Pulmonary artery endothelial cell (primary cell): ENCODE measurements at places on chromosomes 7 and 10.

- DNase-seq, result no peak
These were observed 7.0 kb downstream of the KNDC1 start for GRCh38 chr10:133166828-133167692.

DNA sequence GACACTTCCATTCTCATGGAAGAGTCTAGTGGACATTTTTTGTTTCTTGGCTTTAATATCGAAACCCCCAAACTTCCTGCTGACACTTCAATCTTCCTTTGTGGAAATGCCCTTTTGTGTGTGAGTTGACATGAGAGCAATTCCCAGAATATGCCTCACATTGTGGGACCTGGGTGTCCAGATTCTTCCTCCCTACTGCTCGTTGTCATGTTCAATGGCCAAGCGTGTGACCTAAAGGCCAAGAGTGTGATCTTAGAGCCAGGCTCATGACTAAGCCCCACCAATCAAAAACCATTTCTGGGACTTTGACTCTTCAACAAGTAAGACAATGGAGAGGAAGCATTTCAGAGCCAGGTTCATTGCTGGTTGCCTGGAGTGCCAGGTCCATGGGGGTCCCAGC lies 52.5 kb upstream of the BMPER start:
- DNase-seq, result no peak

DNA sequence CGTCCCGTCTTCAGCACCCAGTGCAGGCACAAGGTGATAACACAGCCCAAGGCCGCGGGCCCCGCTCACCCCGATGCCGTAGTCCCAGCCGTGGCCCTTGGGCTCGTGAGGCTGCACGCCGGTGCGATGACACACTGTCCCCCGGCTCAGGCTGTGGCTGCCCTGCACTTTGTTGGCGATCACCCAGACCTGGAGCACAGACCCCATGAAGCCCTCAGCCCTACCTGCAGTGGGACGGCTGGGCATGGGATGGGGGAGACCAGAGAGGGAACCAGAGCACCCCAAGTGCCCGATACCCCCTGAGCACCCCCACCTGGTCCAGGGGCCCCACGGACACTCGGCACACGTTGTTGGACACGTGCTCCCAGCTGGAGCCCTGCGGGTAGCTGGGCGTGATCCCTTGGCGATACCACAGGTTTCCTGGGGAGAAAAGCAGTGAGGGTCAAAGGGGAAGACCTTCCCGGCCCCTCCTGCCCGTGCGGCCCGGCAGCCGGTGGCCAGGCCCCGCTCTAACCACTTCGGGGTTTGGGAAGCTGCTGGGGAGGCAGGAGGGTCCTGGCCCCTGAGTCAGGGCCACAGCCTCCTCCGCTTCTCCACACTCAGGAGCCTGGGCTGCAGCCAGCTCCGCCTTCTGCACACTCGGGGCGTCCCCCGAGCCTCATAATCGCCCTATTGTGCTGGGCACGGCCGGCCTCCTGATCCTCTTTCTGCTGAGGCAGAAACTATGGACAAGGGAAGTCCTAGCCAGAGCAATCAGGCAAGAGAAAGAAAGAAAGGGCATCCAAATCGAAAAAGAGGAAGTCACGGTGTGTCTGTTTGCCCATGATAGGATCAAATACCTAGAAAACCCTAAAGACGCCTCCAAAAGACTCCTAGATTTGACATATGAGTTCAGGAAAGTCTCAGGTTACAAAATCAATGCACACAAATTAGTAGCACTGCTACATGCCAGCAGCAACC lies 6.7 kb downstream of the BHLHA15 start:
- no peak for DNase-seq

GRCh38 chr7:95267754-95268153 lies 56.6 kb downstream of the PON1 start:
- DNase-seq, result no peak

GRCh38 chr10:80501381-80501912 lies 36.3 kb upstream of the SH2D4B start:
- DNase-seq, result no peak

- DNase-seq, result no peak
These were observed 37.1 kb upstream of the COMTD1 start for GRCh38 chr10:75272896-75273295.

DNA sequence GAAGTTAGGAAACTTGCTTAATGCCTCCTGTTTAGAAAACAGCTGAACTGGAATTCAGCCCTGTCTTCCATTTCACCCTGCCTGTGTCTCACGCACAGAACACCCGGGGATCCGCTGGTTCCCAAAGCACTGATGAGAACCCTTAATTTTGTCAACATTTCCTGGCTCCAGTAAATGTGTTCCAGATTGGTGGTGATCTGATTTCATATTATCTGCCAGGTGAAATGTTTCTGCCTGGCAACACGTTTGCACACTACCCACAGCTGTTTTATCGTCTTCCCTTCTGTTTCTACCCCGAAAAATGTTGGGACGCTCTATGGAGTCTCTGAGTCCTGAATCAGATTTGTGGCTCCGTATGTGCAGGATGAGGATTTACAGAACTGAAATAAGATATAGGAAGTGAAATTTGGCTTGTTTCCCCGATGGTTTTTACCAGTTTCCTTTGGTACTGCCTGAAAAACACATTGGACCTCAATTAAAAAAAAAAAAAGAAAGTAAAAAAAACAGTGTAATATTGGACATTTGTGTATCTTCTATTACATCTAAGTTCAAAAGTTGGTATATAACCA lies 29.0 kb downstream of the MRC1 start:
- DNase-seq, result no peak

- no peak for DNase-seq
These were observed 132.7 kb upstream of the TEX47 start for GRCh38 chr7:88928276-88928675.
